ENCODE measurements at places on chromosomes 5 and 9.

DNA sequence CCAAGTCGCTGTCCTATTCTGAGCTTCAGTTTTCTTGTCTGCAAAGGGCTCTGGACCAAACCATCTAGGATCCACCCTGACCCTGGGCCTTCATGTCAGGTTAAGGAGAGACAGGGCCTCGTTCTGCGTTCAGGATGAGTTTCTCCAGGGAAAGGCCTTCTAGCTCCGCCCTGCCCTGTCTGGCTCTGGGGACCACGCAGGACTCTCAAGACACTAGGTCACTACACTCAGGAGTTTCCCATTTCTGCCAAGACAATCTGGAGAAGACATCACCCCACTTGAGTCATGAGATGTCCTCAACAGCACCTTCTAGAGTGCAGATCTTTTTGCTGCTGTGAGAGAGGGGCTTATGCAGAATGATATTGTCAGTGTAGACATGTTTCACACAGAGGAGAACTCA, 53.2 kb upstream of the KCNMB1 start:
- no peak for DNase-seq

DNA sequence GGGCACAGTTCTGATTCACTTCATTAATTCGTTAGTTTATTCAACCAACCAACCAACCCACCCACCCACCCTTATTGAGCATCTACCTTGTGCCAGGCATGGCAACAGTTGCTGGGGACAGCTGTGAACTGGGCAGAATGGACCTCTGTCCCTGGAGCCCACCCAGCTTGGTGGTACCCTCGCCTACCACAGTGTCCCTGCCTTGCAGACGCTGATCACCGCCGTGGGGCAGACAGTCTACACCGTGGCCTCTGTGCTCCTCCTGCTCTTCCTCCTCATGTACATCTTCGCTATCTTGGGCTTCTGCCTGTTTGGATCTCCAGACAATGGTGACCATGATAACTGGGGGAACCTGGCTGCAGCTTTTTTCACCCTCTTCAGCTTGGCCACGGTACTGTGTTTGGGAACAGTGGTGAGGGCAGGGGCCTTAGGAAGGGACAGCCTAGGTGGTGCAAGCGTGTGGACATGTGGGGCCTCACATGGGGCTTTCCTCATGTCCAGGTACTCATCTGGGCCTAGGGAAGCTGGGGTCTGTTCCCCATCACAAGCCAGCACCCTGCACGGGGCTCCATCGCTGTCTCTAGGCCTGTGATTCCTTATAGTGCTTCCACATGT, 26.2 kb downstream of the PITX1 start:
- DNase-seq = no peak

DNA sequence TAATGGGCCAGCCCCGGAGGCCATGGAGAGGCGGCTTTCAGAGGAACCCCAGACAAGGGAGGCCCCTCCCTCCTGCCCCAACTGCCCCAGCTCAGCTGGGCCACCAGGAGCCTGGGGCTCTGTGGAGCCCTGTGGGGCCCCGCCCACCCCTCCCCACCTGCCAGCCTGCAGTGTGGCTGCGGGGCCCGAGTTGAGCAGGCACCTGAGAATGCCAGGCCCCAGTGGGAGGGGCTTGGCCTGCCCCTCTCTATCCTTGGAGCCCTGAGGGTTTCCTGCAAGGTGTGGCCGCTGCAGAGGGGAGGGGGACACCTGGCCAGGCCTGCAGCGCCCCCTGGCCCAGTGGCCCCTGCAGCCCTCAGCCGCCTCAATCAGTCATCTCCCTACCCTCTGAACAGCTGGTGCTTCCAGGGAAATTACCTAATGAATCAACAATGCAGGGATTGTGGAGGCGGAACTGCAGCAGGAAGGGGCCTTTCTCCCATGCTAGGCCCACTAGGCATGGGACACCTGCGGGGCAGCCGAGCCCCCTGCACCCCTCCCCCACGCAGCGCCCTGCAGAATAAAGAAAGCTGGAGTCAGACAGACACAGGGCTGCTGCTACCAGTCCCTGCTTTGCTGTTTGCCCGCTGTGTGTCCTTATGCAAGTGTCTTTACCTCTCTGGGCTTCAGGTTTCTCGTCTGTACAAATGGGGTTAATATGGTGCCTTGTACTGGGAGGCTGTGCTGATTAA, 48.0 kb downstream of the LMX1B start:
- DNase-seq = no peak

DNA sequence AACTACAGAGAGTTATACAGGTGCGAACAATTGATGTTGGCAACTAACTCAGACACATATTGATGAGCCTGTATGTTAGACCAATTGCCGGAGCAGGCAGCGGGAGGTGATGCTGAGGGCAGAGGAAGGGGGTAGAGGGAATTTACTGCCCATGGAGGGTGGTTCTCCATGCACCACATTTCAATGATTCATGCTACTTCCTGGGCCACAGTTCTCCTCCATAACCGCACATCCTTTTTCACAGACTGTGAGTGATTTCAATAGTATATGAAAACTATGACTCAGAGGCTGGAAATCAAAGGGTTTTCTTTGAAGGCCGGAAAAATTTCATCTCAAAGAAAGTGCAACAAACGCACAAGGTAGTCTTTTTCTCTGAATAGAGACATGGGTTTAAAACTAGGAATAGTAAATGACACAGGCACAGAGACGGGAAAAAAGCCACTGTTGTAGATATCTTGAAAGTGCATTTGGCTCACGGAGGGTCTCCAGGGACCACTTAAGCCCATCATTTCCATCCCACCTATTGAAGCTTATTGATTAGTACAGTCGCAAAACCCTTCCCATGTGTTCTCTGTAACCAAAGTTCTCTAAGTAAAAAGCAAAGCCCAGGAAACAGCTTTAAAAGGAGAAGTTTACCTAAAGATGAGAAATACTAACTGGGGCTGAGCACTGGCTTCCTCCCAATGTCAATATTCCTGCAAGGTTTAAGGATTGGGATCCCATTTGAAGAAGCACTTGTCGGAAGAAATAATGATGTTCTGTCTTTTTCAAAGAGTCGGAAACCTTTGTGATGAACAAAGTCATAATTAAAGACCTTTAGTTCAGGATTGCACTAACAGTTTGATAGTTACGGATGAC, 28.0 kb upstream of the ADAM19 start:
- DNase-seq = peak; percentile 25

DNA sequence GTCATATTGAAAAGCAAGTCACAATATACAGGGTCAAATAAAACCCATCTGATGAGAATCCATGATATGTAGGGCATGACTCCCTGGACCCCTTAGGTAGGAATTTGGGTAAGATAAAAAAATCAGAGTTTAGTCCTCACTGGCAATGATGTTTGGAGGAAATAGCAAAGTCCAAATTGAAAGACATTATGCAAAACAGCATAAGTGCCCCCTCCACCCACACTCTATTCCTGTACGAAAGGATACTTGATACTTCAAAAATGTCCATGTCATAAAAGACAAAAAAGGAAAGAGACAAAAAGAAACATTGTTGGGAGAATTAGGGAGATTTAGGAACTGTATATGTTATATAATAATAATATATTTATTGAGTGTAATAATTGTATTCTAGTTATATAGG, 96.1 kb upstream of the RASGRF2 start:
- no peak for DNase-seq

DNA sequence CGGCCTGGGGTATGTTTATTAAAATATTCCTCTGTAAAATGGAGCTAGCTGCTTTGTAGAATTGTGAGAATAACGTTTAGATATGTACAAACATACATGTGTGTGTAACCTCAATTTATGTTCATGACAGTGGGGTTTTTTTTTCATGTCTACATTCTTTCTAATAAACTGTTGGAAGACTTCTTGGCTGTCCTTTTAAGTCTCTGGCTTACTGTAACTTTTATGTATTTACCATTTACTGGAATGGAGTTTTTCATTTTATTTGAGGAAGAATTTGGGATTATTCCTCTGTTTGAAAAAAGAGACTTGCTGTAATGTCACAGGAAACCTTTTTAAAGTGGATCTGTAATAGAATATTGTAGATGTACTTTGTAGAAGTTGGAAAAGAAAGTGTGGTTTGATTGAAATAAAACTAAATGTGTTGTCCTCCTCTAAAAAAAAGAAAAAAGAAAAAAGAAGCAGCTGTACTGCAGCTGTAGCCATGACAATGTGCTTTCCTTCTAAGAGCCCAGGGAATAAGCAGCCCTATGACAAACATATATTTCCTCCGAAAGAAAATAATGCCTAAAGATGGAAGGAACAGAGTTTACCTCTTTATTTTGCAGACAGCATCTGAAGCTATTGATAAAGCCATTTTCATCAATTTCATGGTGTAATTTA, 71.2 kb upstream of the FREM1 start:
- DNase-seq = no peak

- no peak for DNase-seq
Measured at GRCh38 chr9:131420980-131421624, 27.2 kb downstream of the PRRC2B start.

- no peak for DNase-seq
Measured at GRCh38 chr5:158565017-158565789, 534.5 kb downstream of the EBF1 start.

- DNase-seq = no peak
Measured at GRCh38 chr5:133926489-133927299, 41.7 kb downstream of the C5orf15 start.

DNA sequence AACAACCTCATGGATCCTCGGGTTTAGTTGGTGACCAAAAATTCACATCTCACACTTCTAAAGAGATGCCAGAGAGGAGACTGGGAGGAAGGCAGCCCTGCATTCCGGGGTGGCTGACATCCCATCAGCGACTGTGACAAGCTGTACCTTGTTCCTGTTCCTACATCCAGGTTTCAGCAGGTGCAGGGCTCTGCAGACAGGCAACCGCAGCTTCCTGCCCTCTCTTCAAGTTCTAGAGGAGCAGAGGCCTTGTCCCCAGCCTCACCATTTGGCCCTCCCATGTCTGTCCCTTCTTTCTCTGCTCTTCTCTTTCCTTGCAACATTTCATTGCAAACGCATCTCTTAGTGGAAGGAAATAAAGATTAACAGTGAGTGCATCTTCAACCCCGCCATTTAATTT, 454.6 kb downstream of the IRX1 start:
- no peak for DNase-seq

DNA sequence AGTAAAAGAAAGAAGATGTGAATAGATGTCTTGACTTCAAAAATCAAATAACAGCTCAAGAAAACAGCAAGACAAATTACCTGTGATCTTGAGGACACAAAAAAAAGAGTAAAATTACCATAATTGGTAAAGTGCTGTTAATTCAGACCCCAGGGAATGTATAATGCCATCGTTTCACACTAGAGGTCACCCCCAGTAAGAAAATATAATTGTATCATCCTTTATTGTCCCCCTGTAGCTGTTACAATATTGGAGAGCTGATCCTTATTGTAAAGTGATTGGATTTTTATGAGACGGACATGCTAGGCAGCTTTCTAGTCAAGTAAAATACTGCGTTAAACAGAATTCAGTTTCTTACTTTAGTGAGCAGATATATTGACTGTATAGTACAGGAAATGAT, 377.0 kb downstream of the TLE1 start:
- DNase-seq = no peak

GRCh38 chr9:133954862-133955529, 37.1 kb downstream of the VAV2 start:
- no peak for DNase-seq

DNA sequence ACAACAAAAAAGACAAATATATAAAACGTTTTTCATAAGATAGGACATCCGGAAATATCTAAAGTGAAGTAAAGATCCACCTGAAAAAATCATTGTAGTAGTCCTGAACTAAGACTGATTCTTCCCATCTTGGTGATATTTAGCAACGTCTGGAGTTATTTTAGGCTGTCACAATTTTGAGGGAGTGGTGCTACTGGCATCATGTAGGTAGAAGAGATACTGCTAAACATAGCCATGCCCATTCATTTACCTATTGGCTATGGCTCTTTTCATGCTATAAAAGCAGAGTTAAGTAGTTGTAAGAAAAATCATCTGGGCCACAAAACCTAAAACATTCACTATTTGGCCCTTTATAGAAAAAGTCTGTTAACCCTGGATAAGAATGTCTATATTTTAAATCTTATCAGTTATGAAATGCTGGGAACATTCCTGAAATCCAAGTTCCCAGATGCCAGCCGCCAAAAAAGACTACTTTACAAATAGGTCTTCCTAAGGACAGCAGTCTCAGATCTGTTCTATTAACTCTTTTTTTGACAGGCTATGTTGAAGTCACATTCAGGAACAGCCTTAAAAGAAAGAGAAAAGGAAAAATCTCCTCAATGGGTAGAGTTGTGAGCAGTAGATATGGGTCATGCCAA, 27.0 kb downstream of the RAPGEF6 start:
- no peak for DNase-seq

DNA sequence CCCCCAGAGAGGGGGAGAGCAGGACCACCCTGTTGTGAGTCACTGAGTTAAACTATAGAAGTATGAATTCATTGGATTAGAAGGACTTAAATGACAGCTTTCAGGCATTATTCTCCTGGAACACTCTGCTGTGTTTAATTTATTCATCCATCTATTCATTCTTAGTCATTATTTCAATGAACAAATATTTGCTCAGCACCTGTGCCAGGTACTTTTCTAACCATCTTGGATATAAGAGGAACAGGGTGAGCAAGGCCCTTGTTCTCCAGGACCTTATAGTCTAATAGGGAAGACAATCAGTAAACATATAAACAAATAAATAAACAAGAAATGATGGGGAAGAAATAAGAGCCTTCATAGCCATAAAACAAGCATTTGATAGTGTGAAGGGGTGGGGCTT, 483.9 kb upstream of the BRINP1 start:
- DNase-seq = no peak

DNA sequence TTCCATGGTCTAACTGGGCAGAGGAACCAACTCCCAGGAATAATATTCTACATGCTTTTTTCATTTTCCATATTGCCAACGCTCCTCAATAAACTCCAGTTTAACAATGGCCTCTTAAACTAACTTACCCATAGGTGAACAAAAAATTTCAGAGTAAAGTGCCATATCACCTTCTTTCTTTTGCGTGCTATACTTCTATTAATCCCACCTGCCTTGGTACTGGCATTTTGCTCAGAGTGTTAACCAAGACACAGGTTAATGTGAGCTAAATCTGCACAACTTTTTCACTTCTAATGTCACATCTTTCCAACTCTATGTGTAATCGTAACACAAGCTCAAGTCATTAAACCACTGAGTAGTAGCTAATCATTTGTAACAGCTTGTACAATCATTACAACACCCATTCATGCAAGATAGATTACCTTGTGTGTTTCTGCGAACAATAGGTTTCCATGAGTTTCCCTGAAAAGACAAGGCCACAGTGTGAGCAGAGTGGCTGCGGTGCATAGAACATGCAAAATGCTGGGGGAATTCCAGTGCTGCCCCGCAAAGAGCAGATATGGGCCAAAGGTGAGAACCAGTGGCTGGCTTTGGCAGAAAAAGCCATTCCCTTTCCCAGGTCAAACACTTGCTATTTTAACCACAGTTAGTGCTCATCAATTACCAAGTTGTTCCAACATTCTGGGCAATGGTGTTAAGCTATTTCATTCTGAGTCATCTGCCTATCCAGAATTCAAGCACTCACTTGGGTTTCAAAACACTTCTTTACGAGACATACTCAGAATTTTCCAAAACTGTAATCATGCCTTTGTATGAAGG, 42.8 kb downstream of the TIMD4 start:
- no peak for DNase-seq
